MCF 10A (cell line): ENCODE measurements at places on chromosomes 5 and 9. TPM values are rescaled to one million over a fixed set of nuclear protein-coding genes. Genes with fewer than 3 reads are reported as not detected.

SH3GL2 gene
- not detected in 2 replicates for total RNA-seq

GRCh38 chr5:50658246-50658645, 8.2 kb upstream of the PARP8 start:
- H3K4me1 ChIP-seq, result peaks cover 23% of the 10 kb centered on the region
- no peak for DNase-seq
- H3K4me3 ChIP-seq, result no peak overlapping the region
- H3K27ac ChIP-seq, result no peak overlapping the region

DNA sequence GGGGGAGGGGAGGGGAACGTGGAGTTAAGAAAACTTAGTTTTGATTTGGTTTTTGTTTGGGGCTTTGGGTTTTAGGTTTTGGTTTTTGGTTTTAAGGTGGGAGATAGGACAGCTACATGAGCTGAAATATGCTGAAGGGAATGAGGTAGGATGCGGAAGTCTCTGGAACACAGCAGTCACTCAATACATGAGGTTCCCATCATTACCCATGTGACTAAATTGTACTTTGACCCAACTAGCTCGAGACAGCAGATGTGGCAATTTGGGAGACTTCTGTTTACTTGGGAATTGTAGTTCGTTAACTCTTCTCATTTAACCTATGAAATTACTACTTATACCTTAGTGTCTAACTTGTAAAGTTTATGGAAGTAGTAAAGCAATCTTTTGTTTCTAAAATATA, 124.2 kb downstream of the TLE1 start:
- H3K4me1 ChIP-seq, result peaks cover 19% of the 10 kb centered on the region
- H3K27me3 ChIP-seq, result no peaks in the 10 kb centered on the region
- no peak for DNase-seq
- no peak overlapping the region for H3K27ac ChIP-seq

- H3K27me3 ChIP-seq, result peaks cover 16% of the 10 kb centered on the region
- H3K36me3 ChIP-seq, result no peaks in the 10 kb centered on the region
- DNase-seq, result no peak
- no peak overlapping the region for H3K4me3 ChIP-seq
- no peaks in the 10 kb centered on the region for H3K4me1 ChIP-seq
- no peak overlapping the region for H3K27ac ChIP-seq
Observed at GRCh38 chr9:78493166-78493742, 196.3 kb downstream of the PSAT1 start.

ZNF622 gene
- total RNA-seq, result 34.0 and 34.1 TPM in 2 replicates

- no peak overlapping the region for H3K4me3 ChIP-seq
- no peaks in the 10 kb centered on the region for H3K27me3 ChIP-seq
- no peaks in the 10 kb centered on the region for H3K36me3 ChIP-seq
Observed at GRCh38 chr5:133321833-133322420, 270.1 kb downstream of the HSPA4 start.

DNA sequence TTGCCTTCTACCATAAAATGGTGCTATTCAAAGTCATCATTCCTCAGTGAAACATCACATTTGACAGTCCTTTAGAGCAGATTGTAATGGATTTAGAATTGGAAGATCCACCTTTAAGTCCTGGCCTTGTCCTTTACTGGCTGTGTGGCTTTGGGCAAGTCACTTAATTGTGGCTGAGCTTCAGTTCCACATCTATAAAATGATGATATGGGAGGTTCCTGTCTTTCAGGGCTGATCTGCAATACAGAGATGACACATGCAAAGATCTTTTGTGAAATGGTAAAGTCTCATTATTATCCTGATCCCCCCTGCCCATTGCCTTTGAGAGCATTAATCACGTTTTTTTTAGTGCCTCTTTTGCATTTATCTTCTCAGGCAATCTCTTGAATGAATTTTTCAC, 58.2 kb downstream of the ZFAND5 start:
- no peaks in the 10 kb centered on the region for H3K36me3 ChIP-seq
- no peaks in the 10 kb centered on the region for H3K4me1 ChIP-seq
- H3K27me3 ChIP-seq, result no peaks in the 10 kb centered on the region

DNA sequence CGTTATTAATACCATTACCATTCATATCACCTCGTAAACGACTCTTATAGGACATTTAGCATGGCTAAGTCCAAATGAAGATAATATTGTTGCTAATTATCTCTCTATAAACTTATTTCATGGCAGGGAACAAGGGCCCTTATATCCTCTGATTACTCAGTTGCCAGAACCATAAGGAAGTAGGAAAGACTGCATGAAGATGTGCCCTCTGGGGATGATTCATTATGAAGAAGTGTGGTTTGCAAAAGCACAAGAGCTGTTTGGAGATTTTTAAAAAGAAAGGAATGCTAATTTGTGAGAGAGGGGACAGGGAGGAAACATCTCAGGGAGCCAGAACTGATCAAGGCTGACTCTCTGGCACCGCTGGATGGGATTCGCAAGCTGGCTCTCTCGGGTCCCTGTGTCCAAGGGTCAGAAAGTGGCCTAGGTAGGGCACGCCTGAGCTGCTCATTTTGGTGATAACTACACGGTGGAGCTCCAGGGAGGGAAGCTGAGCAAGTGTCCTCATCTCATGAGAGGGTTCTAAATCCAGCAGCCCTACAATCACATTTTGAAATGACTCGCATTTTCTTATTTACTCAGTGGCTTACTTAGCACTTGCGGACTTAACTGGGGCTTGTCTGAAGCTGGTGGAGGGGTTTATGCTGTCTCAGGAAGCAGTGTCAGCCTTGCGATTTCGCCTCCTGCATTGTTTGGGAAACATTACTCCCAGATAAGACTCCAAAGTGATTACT, 136.8 kb downstream of the C5orf15 start:
- H3K27me3 ChIP-seq, result peaks cover 38% of the 10 kb centered on the region
- H3K4me1 ChIP-seq, result no peaks in the 10 kb centered on the region
- DNase-seq, result no peak
- no peaks in the 10 kb centered on the region for H3K36me3 ChIP-seq

- DNase-seq, result no peak
- no peak overlapping the region for H3K4me3 ChIP-seq
- H3K36me3 ChIP-seq, result peaks cover 13% of the 10 kb centered on the region
Observed at GRCh38 chr9:15293804-15294316, 13.2 kb downstream of the TTC39B start.
